ENCODE measurements at places on chromosomes 6 and 20.
A peak's percentile ranks its signal among the peaks of the same experiment; 100 is the strongest.

DNA sequence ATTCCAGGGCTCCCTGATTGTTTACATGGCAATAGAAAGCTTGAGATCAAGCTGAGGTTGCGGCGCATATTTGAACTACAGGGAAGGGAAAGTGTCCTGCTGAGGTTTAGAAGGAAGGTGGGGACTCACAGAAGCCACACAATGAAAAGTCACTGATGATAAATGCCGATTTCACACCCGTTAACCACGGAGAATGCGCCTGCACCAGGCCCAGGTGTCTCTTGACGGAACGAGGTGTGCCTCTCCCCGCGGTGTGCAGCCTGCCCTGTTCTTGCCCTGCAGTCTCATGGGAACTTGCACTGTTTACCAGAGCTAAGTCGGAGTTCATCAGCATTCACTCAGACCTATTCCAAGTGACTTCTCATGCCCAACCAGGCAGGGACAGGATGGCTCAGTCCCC lies 90.3 kb downstream of the LY86 start:
- DNase-seq: no peak

DNA sequence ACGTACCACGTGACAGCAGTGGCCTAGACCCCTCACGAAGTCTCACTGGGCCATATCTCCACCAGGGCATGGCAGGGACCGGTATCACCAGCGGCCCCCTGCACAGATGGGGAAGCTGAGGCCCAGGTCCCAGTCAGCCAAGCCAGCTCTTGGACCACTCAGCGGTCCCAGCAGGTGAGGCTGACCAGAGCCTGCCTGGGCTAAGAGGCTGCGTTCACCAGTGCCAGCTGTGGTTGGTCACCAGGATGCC lies 2.6 kb upstream of the MRGBP start:
- DNase-seq: no peak

DNA sequence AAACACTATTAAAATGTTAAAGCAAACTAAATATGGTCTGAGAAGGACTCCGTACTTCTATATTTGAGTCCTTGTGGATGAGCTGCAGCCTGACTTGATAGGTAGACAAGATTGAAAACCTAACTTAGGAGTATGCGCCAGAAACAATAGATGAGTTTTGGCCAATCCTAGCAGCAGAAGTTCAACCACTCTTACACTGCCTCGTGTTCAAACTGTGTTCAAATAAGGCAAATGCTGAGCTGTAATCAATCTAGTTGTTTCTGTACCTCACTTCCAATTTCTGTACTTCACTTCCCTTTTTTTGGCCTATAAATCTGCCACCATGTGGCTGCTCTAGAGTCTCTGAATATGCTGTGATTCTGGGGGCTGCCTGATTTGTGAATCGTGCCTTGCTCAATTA lies 13.2 kb upstream of the SERINC1 start:
- DNase-seq: no peak

DNA sequence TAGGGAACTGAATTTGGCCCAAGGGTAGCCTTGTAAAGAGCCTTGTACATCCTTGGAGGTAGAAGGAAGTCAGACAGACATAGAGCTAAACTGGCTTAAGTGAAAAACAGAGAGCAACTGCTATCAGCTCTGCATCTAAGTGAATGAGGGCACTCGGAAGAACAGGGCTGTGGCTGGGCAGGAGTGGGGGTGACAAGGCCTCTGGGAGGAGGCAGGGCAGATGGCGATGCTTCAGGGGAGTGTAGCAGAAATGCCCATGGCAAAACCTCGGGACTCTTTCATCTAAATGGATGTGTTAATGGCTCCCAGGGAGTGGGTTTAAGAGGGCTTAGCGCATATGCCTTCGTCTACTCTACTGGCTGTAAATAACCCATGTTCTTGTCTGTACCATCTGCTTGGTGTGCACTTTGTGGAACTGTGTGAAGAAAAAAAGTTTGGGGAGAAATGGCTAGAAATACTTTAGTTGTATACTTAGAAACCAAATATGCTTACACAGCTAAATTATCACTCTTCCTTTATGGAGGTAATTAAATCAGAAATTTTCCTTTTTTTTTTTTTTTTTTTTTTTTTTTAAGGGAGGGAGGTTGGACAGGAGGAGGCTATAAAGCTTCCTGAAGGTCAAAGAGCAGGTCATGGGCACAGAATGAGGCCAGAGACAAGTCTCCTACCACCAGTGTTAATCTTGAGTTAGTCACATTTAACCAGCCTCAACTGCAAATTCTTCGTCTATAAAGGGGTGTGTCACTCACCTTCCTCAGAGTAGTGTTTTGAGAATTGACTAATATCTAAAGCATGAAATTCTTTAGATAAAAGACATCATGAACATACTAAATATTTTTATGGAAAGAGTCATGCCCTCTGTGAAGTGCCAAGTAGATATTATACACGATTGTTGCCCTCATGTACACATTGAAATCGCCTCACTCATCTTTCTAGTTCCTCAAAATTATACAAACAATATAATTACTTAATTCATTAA lies 60.9 kb downstream of the FYN start:
- no peak for DNase-seq

DNA sequence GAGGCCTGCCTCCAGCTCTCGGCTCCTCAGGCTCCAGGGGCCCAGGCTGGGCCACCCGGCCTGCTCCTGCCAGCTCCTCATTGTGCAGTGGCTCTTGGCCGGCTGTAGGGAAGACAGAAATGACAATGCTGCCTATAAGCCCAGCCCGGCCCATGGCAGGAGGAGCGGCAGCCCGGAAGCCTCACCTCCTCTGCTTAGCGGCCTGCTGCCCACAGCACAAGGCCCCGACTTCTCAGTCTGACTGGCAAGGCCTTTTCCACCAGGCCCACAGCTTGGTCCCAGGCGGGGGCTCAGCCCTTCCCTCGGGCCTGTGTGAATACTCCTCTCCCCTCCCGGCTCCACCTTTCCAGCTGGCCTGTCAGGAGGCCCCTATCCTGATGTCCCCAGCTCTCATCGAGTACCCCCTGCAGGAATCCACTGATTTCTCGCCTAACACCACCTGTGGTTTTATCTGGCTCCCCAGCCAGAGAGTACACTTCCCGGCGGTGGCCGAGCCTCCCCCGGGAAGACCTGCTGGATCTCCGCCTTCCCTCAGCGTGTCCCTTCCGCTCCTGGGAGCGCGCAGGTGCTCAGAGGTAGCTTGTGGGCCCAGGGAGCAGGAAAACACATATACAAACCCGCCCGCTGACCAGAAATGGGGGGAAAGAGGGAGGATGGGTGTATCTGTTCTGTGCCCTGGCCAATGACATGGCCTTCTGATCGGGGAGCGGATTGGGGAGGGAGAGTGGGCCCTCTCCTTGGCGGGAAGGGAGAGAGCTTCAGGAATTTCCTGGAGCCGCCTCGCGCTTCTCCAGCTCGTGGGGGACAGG lies 963 bp downstream of the DDRGK1 start:
- DNase-seq: no peak

DNA sequence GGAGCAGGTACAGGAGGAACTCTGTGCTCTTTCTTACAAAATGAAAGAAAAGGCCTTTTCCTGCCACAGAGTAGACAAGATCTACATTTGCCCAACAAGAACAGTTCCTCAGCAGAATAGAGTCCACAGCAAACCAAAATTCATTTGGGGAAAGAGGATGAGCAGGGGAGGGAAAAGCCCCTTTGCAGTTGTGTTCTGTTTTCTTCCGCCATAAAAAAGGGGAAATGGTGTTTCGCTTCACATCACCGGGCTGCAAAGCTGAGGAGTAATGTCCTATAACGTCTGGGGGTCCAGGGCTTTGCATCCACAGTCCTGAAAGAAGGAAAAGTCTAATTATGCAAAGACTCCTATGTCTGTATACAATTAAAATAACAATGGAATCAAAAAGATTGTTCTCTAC lies at the start of gene GPR31:
Gene GPR31, minus strand, starts transcription at position 118 of the 400 bp plus-strand sequence. CDS start 149 bp downstream, outside the sequence.
- DNase-seq: no peak

DNA sequence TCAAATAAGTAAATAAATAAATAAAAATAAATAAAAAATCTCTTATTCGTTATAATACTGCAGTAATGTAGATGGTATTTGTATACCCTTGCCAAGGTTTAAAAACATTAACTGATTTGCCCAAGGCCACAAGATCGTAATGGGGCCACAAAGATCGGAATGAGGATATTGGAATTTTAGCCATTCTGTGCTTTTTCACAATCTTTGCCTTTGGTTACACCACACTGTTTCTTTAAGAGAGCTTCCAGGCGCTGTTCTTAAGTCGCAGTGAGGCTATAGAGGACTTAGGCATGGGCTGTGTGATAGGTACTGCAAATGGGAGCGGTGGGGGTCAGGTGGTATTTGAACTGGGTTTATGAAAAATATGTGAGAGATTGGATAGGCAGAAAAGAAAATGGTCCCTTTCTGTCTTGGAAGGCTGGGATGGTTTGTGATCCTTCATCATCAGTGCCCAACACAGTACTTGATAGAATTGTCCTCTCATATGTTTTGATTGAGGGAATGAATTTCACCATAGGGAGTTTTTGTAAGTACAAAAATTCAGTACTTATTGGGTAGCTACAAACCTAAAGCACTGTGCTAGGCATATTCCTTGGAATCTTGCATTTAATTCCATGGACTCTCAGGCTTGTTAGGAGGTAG lies 1.4 kb downstream of the NUS1 start:
- no peak for DNase-seq

DNA sequence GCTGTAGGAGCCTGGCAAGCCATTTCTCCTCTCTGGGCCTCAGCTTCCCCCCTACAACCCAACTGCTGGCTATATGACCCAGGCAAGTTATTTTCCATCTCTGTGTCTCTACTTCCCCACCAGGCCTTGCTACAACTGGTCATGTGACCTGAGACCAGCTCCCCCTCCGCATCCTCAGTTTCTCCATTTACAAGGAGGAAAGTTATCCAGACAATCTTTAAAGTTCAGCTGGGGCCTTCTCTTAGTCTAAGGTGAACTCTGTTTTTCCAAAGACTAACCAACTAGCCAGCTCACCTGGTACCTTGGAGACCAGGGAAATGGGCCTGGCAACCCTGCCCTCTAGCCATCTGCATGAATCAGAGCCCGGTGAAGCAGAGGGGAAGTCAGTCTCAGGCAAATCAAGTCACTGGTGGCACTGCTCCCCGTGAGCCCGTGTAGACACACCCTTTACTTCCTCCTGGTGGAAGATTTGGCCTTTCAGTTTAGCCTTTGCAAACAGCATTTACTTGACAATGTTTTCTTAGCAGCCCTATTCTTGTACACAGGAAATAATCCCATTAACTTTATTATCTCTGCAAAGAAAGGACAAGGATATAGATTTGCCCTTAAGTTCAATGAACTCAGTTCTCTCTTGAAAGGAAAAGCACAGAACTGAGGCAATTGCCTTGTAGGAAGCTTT lies 157.7 kb downstream of the VEGFA start:
- DNase-seq: no peak

DNA sequence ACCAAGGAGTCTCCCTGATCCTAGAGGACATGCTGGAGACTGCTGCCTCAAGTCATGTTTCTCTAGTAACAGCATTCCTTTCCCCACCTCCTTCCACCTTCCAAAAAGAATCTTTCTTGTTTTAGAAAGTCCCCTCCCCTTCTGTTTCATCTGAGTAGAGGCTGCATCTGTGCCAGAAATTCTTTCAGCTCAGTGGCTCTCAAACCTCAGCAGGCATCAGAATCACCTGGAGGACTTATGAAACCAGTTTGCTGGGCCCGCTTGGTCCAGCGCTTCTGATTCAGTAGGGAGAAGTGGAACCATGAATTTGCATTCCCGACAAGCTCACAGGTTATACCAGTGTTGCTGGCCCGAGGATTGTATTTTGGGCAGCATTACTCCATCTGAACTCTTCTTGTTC lies 55.1 kb downstream of the TMEM200A start:
- DNase-seq: no peak

DNA sequence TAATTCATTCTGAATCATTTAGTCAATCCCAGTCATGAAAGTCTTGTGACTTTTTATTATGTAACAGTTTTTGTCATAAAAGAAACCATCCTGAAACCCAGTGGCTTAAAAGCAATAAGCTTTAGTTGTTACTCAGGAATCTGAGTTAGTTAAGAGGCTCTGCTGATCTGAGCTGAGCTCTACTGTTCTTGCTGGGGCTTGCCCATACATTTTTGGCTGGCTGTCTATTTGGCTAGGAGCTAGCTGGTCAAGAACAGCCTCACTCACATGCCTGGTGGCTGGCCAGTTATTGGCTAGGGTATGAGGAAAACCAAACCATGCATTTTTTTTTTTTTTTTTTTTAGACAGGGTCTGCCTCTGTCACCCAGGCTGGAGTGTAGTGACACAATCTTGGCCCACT lies 10.6 kb downstream of the TCF21 start:
- no peak for DNase-seq

DNA sequence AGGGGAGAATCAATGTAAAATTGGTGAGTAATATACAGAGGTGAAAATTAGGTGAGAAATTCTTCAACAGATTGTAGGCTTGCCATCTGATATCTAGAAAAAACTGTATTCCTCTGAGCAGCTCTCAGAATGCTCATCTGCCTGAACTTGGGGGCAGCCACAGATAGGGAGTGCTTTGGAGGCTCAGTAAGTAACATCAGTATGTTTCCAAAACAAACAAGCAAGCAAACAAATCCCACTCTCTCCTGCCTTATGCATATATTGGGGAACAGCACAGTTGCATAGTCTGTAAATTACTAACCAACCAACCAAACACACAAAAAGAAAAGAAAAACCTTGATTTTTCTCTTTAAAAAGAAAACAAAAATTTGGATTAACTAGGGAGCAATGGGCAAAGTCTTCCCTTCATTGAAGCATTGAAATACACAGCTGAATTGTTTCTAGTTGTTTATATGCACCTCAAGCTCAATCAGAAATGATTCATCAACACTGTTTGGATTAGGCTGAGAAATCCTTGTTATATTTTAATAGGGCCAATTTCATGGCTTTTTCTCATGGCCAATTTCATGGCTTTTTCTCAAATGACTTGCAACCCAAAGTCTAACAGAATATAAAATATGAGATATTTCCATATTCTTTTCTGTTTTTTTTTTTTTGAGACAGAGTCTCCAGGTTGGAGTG lies 50.1 kb upstream of the DEK start:
- no peak for DNase-seq

- no peak for DNase-seq
These were observed 349.9 kb upstream of the SLC35B3 start for GRCh38 chr6:8785223-8785622.

GRCh38 chr20:62980970-62981369 lies 25.8 kb downstream of the BHLHE23 start:
- DNase-seq: peak; percentile 30

GRCh38 chr6:140846503-140847261 lies 1286.0 kb upstream of the GJE1 start:
- DNase-seq: no peak

- no peak for DNase-seq
These were observed 28.7 kb upstream of the NT5E start for GRCh38 chr6:85421181-85421580.

DNA sequence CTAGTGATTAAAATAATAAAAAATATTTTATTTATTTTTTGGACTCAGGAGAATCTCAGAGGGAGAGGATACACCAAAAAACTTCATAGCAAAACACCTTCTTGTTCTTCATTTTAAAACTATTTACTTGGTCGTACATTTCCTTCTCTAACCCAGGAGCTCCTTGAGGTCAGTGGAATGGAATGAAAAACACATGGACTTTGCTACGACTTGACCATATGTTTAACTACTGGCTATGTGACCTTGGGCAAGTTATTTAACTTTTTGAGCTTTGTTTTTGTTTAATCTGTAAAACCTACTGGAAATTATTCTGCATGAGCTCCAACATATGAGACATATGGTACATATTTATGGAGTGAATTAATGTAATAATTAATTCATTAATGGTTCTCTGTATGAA lies 1005.5 kb upstream of the CITED2 start:
- no peak for DNase-seq

GRCh38 chr20:64146936-64147477 lies 17.2 kb upstream of the MYT1 start:
- DNase-seq: no peak
